NCI-H524 treated with DMSO at 0.1 percent for 48 hours (cell line): ENCODE measurements at places on chromosomes 16 and 17.

DNA sequence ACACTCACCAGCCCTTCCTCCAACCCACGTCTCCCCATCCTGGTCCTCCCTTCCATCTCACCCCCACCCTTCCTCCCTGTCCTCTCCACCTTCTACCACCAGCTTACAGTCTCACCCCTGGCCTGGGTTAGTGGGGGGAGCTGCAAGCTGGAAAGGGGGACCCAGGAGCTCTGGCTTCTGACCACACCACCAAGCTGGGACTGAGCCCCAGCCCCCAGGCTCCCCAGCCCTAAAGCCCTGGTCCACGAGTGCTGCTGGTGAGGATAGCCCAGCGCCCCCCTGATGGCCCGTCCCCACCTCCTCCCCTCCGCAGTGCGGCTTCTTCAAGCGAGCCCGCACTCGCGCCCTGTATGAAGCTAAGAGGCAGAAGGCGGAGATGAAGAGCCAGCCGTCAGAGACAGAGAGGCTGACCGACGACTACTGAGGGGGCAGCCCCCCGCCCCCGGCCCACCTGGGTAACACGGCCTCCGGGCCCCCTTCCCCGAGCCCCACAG lies 7.2 kb upstream of the PDK2 start:
- no peak for DNase-seq

DNA sequence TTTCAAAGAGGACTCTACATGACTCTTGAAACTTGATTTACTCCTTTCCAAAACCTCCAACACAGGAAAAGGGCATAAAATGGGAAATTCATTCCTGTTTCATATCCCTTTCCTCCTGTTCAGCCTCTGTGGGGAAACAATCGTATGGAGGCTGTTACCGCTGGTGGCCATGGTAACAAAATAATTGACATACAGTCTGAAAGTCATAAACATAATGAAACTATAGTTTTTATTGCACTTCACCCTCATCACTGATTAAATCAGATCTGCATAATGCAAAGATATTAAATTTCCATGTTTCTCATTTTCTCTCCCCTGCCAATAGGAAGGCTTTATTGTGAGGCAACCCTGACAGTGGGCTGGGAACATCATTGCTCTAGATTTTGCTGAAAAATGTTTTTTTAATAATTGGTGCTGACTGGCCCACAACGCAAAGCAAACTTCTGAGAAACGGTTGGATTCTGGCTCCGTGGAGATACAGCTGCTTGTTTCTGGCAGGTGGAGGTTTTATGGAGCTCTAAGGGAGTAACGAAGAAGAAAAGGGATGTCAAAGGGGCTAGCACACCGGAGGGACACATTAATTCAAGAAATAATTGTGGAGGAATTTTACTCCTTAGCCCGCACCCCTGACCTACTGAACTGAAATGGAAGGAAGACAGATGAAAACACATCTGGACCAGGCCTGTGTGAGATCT lies 154.2 kb upstream of the SHISA6 start:
- DNase-seq = no peak

- DNase-seq = no peak
Observed at GRCh38 chr16:68429076-68429854, 19.0 kb downstream of the SMPD3 start.

DNA sequence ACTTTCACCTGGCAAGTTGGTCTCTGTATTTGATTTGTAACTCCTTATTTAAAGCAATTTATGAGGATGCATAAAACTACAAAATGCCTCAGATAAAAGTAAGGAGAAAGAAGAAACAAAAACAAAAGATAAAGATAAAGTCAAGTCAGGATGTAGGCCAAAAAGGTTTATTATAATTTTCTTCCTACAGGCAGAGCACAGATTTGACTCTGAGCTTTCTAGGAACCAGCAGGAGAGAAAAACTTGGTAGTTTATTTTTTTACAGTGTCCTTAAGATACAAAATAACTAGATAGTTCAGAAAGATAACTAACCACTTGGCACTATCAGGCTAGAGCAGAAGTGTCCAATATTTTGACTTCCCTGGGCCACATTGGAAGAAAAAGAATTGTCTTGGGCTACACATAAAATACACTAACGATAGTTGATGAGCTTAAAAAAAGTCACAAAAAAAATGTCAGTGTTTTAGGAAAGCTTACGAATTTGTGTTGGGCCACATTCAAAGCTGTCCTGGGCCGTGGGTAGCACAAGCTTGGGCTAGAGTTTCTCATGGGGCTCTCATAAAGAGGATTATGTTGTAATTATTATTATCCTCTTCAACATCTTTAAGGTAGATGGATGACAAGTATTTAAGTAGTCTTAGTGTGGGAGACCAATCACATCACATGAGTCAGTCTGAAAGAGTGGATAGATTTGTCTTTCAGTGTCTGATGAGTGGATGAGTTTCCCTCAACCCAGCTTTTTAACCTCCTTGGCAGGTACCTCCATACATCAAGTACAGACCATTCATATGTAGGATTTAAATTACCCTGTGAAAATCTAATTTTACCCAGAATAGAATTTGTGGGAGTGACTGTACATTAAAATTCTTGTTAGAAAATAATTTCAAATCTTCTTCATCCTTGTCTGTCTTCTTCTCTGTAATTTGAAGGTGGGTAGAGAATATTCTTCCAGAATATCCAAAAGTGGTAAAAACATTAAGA lies 17.0 kb downstream of the PAFAH1B1 start:
- DNase-seq = peak; percentile 71

GRCh38 chr17:47720754-47721533 lies 12.1 kb upstream of the TBX21 start:
- DNase-seq = no peak

DNA sequence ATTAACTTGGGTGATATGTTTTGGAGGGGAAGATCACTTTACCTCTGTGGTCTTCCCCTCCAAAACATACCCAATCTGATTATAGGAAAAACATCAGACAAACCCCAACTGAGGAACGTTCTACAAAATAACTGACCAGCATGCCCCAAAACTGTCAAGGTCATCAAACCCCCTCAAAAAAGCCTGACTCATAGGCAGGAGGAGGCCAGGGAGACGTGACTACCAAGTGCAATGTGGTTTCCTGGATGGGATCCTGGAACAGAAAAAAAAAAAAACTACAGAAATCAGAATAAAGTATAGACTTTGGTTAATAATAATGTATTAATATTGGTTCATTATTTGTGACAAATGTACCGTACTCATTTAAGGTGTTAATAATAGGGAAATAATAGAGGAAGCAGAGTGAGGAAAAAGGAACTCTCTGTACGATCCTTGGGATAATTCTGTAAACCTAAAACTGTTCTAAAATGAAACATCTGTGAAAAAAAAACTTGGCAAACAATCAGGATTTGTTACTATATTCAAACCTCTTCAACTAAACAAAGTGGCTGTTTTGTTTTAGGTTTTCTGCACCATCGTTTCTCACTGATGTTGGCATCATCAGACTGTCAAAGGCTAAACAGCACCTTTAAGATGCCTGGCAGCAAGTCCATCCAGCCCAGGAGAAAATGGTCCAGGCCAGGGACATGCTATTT lies 266.7 kb upstream of the SDK2 start:
- no peak for DNase-seq

DNA sequence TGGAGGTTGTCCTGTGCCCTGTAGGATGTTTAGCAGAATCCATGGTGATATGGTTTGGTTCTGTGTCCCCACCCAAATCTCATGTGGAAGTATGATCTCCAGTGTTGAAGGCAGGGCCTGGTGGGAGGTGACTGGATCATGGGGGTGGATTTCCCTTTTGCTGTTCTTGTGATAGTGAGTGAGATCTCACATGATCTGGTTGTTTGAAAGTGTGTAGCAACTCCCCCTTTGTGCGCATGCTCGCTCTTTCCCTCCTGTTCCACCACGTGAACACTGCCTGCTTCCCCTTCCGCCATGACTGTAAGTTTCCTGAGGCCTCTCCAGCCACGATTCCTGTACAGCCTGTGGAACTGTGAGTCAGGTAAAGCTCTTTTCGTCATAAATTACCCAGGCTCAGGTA lies 61.9 kb downstream of the ARHGAP17 start:
- DNase-seq = no peak

DNA sequence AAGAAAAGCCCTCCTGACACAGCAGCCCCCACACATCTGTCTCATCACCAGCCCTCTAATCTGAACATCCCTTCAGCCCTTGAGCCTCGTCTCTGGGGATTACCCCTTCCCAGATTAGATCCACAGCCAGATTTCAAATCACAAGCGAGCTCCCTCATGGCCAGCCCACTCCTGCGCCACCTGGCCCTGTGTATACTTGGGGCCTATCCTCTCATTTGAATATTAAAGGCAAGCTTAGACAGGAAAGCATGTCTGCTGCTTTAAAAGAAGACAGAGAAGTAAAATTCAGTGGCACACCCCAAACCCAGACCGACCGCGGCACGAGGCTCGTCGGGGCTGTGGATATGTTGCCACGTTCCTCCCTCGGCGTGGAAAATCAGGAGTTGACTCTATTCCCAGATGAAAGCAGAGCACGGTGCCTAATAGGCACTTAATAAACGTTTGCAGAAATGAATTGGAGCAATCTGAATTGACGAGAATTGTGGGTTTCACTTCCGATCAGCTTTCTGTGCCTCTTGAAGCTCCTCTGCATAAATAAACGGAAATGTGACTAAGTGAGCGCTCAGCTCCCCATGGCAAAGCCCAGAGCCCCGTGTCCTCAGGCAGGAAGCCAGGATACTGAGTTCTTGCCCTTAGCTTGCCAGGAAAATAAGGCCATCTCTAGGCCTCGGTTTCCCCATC lies 108.0 kb downstream of the CCDC182 start:
- DNase-seq = peak; percentile 97

DNA sequence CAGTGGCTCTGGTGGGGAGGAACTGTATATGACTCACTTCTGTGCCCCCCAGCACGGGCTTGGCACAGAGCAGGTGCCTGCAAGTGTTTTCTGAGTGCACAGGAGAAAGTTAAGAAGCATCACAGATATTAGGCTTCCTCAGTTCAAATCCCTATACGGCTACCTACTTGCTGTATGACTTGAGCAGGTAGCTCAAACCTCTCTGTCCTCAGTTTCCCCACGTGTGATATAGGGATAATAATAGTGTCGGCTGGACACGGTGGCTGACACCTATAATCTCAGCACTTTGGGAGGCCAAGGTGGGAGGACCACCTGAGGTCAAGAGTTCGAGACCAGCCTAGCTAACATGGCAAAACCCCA lies 95.7 kb downstream of the C16orf78 start:
- DNase-seq = no peak
